ENCODE measurements at places on chromosomes 6 and 20.

GRCh38 chr6:34897716-34898115, 8.7 kb downstream of the ANKS1A start:
- DNase-seq: no peak

- DNase-seq: no peak
These were observed 92.9 kb downstream of the TFAP2C start for GRCh38 chr20:56722042-56722441.

DNA sequence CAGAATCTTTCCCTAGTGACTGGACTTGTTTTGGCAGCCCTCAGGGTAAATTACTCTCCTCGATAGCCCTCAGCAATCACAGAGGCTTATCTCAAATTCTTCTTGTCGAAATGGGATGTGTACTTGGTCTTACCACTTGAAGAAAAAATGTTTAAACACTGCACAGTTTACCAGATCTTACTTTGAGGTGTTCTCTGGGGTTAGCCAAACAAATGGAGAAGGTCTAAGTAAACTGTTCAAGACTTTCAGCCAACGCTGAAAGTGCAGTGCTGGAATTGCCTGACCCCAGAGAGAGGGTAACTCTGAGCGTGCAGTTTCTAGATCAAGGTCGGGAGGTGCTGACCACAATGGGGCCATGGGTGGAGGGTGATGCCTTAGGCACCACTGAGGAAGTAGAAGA, 39.2 kb downstream of the MYLIP start:
- DNase-seq: no peak

- DNase-seq: no peak
These were observed 785 bp upstream of the ULBP3 start for GRCh38 chr6:150069706-150070105.

DNA sequence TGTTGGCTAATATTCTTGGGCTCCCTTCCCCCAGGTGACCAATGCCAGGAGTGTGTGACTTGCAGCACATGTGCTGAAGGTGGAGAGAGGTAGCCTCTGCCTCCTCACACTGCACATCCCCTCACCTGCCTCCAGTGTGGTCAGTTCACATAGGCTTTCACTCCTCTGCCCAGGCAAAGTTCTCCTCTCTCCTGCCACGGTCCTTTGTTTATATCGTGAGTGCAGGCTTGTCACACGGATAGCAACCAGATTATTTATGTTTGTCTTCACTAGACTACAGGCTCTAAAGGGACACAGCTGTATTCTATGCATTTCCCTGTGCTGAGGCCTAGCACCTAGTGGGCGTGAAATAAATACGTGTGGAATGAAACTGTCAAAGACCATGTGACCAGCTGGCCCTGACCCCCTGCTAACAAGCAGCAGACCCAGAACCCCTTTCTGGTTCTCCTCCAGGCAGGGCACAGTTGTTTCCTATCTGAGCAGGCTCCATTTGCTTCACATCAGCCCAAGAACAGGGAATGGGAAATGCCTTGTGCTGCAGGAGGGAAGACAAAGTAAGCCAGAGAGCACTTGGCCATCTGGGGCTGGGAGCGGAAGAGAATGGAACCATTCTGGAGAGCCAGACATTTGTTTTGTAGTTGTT, 42.3 kb downstream of the UNC5CL start:
- no peak for DNase-seq

DNA sequence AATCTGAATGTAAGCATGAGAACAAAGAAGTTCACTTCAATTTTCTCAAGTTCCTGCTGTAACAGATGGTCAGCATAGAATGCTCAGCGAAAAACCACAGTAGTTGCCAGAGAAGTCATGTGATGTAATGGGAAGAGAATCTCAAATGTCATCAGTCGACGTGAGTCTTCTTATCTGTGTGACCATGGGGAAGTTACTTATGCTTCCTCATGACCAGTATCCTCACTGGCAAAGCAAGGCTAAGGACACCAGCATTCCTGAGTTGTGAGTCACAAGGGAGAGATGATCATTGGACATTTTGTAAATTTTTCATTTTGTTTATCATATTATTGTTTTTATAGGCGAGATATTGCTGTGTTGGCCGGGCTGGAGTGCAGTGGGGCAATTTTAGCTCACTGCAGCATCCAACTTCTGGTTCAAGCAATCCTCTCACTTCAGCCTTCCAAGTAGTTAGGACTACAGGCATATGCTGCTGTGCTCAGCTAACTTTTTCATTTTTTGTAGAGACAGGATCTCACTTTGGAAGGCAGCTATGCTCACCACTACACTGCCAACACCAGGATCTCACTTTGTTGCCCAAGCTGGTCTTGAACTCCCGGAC, 21.9 kb downstream of the SGK1 start:
- DNase-seq: no peak

- no peak for DNase-seq
These were observed 14.8 kb downstream of the CDS2 start for GRCh38 chr20:5141615-5142014.

DNA sequence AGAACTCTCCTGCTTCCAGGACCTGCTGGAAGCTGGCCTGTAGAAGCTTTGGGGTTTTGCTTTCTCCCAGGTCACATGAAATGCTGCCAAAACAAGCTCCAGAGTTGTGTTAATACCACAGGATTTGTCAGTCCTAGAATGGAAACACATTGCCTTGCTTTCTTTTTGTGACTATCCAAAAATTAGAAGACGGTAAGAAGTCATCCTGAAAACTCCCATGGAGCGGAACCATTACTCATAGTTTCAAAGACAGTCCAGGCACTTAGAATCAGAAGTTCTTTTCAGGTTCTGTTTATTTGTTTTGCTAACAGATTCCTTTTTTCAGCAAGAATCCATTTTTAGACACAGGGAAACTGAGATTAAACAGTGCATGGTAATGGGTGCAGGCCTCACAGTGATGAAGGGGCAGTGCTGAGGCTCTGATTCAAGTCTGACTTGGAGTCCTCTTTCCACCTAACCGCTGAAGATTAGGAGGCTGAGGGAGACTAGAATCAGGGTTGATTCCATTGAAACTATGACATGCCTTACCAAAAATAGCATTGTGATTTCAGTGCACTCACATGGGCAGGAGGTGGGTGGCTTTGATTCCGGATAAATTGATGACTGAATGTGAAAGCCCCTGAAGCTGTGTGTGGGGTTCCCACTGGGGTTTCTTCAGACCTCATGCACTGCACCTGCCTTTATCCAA, 72.2 kb upstream of the NAA20 start:
- DNase-seq: no peak

GRCh38 chr6:50961611-50962010, 142.9 kb downstream of the TFAP2B start:
- no peak for DNase-seq

- no peak for DNase-seq
These were observed 149.4 kb downstream of the PHF3 start for GRCh38 chr6:63785006-63785405.

DNA sequence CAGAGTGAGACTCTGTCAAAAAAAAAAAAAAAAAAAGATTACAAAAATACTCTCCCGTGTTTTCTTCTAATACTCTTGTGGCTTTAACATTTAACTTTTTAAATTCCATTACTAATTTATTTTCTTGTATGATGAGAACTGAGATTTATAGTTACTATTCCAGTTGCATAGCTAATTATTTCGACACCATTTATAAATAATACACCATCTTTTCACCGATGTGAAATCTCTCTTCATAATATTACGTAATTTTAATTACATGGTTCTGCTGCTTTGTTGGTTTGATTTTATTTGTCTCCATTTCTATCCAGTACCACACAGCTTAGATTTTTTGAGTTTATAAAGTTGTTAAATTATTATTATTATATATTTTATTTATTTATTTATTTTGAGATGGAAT, 42.0 kb upstream of the TMEM217 start:
- DNase-seq: no peak

DNA sequence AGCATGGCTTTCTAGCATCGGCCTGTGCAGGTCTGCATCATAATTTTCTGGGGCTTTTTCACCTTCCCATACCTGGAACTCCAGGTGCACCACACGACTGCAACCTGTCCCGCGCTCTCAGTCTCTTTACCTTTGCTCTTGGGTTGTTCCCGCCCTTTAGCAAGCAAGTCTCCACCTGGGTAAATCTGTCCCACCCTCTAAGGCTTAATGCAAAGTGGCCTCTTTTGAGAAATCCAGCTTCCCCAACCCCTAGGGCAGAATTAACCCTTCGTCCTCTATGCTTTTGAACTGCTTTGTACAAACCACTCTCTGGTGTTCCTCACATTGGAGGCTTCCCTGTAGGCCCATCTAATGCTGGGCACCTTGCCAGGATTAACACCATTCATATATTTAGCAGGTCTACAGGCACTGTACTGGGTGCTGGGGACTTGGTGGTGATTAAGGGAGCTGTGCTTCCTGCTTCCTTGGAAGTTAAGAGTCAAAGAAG, 2.8 kb downstream of the ITPR3 start:
- no peak for DNase-seq

DNA sequence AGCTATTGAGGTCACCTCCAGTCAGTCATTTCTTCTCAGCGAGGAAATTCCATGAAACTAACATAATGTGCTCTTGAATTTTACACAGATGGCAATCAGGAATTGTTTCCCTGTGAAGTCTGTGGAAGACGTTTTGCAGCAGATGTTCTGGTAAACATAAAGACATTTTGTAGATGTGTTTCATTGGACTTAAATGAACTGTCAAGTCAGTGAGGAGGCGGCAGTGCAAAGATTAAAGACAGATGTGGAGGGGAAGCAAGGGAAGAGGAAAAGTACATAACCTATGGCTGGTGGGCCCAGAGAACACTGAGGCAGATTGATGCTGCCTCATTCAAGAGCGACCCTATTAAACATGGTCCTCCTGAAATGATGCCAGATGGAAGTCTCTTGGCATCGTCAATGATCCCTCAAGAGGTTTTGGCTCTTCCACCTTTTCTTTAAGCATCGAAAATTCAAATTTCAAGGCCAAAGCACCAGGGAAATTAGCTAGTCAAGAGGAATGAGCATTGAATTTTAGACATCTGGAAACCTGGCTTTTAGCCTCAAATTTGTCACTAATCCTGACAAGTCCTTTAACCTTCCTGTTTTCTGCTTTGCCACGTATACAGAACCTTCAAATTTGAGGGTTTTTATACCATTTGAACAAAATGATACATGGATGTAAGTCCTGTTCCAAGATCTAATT, 20.1 kb downstream of the ZC2HC1B start:
- DNase-seq: no peak

DNA sequence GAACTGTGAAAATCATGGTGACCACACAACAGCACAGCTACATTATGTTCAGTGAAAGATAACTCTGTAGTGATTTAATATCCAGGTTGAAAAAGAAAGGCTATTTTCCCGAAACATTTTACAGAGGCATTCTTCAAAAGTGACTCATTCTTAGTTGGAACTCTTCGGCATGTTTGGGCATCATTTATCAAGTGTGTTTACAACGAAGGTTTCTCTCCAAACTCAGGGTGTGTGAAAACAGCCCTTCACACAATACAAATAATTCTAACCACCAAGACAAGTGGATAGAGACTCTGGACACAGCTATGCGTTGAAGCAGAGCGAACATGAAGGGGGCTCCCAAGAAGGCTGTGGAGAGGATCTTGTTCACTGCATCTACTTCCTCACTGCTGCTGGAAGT, 57.6 kb downstream of the CBLN4 start:
- DNase-seq: no peak

- no peak for DNase-seq
These were observed 233.5 kb downstream of the TMEM242 start for GRCh38 chr6:157089851-157090250.

DNA sequence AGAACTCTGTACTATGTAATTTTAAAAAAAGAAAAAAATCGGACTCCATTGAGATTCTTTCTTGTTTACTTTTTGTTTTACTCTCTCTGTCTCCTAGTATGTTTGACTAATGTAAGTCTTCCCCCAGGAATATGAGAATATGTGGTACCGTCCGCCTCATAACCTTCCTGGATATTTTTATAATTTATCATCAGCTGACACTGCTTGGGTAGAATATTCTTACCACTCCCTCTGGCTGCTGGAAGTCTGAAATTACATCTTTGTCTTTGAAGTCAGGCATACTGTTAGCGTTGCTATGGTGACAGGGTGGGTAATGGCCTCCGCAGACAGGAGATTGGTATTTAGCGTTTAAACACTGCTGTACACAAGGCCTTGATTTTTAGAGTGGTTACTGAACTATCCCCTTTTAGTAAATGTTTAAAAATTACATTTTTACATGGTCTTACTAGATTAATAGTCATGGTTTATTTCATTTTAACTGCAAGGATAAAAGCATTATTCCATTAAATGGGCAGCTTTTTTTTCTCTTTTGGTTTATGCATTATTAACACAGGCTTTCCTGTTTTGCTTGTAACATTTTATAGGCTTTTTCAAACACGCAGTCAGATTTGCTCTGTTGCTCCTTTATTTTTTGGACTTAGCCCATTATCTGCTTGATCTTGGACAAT, 176.4 kb downstream of the ARID1B start:
- peak; percentile 51 for DNase-seq

DNA sequence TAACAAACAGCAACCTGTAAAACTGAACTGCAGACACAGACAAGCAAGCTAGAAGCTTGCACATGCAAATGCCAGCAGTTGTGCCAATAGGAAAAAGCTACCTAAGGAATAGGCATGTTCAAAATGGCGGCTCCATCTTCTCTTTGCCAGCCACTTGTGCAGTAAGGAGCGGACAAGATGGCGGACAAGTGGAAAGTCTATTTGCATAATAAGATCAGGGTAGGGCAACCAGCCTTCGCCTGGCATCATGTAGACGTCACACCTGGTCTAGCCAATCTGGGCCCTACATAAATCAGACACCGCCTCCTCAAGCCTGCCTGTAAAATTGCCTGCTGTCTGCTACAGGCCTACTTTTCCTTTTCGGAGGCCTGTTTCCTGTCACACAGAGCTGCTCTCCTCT, 18.0 kb downstream of the C6orf52 start:
- no peak for DNase-seq

DNA sequence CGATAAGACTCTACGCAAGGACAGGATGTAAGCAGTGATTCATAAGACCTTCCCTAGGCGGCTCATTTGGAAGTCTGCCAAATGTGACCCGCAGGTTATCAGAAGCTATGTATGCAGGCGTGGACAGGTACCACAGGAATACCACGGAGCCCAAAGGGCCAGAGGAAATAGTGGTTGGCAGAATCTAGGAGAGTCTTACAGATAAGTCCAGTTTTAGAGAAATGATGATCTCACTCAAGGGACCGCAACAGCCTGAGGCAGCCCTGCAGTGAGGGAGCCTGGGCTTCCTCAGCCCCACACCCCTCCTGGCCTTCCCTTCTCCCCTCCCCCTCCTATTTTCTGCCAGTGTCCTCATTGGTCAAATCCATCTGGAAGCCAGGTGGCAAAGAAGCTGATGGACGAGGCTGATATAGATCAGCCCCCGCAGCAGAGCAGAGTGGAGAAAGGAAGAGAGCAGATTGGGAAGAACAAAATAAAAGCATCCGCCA, 110.6 kb downstream of the FNDC1 start:
- no peak for DNase-seq

- DNase-seq: no peak
These were observed 52.7 kb downstream of the ADGRF1 start for GRCh38 chr6:46989398-46989797.

DNA sequence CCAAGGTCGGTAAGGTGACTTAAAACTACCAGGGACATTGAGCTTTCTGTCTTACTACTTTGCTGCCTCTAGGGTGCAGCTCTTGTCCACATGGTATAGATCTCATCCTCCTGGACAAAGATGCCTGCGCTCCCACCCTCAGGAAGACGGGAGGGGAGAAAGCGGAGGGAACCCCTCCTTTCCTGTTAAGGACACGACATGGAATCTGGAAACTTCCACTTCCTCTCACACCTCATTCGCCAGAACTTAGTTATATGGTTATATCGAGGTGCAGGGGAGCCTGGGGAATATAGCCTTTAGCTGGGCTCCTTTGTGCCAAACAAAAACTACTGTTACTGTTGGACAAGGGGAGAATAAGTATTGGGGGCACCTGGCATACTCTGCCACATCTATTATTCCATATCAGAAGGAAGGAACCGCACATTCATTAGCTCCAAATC, 224.3 kb upstream of the TSHZ2 start:
- DNase-seq: no peak

All from T follicular helper cell (primary cell).